ENCODE measurements at places on chromosomes 6 and 20.

DNA sequence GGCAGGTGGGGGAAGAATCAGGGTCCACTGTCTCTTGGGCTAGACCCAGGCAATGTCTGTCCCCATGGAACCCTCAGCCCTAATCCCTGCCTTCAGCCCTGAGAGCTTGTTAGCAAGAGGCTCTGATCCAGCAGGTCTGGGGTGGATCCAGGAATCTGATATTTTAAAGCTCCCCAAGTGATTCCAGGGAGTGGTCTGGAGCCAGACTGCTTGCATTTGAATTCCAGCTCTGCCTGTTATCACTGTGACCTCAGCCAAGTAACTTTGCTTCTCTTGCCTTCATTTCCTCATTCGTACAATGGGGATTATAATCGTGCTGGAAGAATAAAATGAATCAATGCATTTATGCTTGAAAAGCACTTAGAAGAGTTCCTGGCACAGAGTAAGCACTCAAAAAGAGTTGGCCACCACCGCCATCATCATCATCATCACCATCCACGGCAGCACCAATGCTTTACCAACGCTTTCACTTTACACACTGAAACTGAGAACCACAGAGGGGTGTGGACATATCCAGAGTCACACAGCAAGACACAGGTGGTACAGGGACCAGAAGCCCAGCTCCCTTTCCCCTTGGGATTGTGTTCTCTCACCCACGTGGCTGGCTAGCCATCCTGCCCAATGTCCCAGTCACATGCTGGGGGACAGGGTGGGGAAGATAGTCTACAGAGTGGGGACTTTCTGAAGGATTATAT lies 75.7 kb upstream of the RALY start:
- DNase-seq = no peak

DNA sequence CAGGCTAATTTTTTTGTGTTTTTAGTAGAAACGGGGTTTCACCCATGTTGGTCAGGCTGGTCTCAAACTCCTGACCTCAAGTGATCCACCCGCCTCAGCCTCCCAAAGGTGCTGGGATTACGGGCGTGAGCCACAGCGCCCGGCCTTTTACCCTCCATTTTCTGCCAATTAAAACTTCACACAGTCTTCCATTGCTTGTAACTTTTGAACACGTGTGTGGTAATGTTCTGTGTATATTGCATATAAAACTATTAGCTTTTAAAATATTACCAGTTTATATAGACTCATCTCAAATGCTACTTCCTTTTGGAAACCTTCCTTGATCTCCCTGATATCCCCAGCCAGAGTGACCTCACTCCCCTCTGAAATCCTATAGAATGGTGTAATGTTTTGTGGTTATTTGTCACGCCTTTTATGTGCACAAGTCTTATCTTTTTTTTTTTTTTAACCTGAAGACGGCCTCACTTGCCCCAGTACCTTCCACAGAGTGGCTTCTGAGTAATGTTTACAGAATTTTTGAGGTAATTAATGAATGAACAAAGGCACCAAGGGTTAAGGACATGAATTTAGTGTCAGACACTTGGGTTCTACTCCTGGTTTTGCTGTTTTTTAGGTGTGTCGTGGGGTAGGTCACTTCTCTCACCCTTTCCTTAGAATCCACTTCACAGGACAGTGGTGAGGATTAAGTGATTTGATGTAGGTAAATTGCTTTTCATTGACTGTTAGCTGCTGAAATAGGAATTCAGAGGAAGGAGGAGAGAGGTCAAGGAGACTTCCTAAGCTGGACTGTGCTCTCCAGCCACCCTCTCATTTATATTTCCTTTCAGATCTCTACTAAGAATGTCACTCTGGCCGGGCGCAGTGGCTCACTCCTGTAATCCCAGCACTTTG lies 11.2 kb upstream of the MMP24 start:
- DNase-seq = no peak

DNA sequence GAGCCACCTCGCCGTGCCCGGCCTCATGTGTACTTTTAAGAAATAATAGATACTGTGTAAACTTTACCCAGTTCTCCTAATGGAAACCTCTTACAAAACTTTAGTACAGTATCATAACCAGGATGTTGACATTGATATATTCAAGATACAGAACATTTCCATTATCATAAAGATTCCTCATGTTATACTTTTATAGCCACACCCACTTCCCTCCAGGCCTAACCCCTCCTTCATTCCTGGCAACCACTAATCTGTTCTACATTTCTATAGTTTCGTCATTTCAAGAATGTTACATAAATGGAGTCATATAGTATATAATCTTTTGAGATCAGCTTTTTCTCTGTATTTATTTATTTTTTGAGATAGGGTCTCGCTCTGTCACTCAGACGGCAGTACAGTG lies 52.6 kb upstream of the SALL4 start:
- no peak for DNase-seq

DNA sequence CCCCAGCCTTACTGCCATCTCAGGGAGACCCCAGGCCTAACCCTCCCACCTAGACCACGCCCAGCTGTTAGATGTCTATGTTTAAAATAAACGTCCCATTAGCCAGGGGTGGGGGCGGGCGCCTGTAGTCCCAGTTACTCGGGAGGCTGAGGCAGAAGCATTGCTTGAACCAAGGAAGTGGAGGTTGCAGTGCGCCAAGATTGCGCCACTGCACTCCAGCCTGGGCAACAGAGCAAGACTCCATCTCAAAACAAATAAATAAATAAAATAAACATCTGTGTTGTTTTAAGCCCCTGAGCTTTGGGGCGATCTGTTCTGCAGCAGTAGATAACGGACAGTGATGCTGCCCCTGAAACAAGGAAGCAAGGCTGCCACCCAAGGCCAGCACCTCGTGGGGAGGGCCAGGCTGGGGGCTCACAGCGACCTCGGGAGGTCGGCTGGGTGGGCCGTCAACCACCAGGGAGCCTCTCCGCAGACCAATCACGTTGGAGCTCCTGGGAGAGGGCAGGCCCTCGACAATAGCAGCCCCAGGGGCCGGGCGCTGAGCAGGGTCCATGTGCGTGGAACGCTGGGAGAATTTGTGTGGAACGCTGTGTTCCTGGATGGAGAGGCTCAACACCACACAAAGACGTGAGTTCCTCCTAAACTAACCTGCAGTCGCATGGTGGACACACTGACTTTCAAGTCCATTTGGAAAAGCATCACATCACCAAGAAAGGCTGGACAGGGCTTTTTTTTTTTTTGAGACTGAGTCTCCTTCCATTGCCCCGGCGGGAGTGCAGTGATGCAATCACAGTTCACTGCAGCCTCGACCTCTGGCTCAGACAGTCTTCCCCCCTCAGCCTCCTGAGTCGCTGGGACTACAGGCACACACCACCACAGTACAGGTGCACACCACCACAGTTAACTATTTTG lies 1.0 kb upstream of the HELZ2 start:
- no peak for DNase-seq

GRCh38 chr6:33202799-33203198 lies 1.7 kb upstream of the HSD17B8 start:
- DNase-seq = no peak

GRCh38 chr20:42082611-42083010 lies 464.4 kb upstream of the CHD6 start:
- DNase-seq = no peak

GRCh38 chr6:51166914-51167313 lies 348.2 kb downstream of the TFAP2B start:
- DNase-seq = no peak

DNA sequence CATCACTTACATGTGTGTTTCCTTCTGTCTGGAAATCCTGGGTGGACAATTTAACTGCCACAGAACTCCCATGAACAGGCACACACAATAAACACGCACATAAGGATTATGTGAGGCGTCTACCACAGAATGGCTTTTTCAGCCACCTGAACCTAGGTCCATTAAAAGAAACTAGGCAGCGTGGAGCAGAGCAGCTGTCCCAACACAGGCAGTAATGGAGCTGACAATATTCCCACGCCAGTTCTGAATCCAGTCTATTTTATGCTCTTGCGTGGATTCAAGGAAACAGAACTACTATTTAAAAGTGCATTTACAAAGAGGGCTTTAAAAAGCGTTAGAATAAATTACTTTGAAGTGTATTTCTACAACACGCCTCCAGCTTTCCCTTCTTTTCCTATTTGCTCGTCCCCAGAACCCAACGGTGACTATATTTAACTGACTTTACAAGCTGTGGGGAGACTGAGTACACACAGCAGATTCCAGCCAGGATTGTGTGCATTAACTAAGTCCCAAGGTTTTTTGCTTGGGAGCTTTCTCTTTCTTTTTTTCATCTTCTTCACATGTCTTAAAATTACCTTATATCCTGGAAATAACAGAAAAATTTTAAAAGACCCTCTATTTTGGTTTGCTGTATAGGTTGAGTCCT lies 95.9 kb downstream of the GMDS start:
- DNase-seq = no peak

GRCh38 chr6:134310817-134311216 lies 7.1 kb downstream of the SGK1 start:
- DNase-seq = no peak

- no peak for DNase-seq
Measured at GRCh38 chr6:168104636-168105035, 25.6 kb upstream of the FRMD1 start.

GRCh38 chr6:43801495-43802181 lies 31.6 kb downstream of the VEGFA start:
- DNase-seq = no peak

DNA sequence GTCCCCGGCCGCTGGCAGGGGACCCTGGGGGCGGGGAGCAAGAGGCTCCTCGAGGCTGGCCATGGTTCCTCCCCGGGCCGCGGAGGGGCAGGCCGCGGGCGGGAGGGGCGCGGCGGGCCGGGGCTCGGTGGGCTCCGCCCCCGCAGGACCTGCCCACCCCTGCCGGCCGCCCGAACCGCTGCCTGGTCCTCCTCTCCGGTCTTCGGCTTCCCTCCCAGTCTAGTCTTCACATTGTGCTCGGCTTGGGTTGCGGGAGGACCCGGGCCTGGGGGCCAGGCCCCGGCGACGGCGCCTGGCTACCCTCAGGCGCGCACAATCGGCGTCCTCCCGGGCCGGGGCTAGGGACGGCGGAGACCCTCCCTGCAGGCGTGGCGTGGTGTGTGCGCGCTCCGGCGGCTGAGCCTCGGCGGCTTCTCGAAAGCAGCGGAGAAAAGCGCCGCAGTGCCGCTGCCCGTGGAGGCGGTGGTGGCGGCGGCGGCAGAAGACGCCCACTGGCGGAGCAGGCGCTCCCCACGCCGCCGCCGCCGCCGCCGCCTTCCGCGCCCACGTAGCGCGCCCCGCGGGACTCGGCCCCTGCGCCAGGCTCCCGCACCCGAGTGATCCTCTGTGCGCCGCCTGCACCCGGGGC lies at the start of gene PDE10A:
Gene PDE10A, minus strand, starts transcription at position 493 of the 628 bp plus-strand sequence. Its CDS starts 430 bp downstream, at position 63.
- no peak for DNase-seq

- no peak for DNase-seq
Measured at GRCh38 chr6:168866534-168866933, 387.1 kb downstream of the THBS2 start.

- no peak for DNase-seq
Measured at GRCh38 chr6:119463081-119463626, 113.6 kb upstream of the MAN1A1 start.

Measured in T-helper 22 cell (primary cell).